ENCODE measurements at places on chromosomes 16 and 17.

DNA sequence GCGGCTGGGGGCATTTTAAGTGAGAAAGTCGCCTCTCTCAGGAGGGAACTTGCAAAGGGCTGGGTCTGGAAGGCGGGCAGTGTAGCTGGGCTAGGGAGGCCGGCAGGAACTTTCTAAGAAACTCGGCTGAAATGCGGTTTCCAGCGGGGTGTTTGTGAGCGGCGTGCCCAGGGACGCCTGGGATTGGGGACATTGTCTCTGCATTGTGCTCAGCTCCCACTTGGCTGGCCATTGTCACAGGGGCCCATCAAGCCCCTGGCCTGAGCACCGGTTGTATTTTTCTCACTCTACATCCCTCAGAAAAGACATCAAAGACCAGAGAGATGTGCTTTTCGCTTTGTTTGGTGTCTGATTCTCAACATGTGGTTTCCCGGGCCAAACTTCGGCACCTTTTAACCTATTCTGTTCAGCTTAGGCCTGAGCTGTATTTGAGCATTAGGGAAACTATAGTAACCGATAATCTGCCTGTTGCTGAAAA lies 291.1 kb upstream of the IRX3 start:
- no peak for DNase-seq

GRCh38 chr17:14201988-14202380 lies 34.7 kb downstream of the CDRT15 start:
- DNase-seq: no peak

DNA sequence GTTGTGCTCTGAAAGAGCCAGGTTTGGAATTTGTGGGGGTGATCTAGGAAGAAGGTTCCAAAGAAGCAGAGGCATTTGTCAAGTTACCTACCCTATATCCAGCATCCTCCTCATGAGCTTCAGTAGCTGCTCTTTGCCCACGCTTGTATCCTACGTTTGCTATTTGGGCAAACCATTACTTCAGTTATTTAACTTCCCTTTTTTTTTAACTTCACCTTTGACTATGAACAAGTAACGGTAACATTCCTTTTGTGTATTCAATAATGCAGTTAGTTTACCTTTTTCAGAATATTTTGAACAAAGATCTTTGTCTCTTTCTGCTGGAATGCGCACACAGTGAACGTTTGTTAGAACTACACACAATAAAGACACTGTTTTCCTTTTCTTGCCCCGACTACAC lies 41.5 kb downstream of the CYB5B start:
- no peak for DNase-seq

- DNase-seq: no peak
Measured at GRCh38 chr17:32283745-32284201, 18.1 kb downstream of the RHBDL3 start.

DNA sequence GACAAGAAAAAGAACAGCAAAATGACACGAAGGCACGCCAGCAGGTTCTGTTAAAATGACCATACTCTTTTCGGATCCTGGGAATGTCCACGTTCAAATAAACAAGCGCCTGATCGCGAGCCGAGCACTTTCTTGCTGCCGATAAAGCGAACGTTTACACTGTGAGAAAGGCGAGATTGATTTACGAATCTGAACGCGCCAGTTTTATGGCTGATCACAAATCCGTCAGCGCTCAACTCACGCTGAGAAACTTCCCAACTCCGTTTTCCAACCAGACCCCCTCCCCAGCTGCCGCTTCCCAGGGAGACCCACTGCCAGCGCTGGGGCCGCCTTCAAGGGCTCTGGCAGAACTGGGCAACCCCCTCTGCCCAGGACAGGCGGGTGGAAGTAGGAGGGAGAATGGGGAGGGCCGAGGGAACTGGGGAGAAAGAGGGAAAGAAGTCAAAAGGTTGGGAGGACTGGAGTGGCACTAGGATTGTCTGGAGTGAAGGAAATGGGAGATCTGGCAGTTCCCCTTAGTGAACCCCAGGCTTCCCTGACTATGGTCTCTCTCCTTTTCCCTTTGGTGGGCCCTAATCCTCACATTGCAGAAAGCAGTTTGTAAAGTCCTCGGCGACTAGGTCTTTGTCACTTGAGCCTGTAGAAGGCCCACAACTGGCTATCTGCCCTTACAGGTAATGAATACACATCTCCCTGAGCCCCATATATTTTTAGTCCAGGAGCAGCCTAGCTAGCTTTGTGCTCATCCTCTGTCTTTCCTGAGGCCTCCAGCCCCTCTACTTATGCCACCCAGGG lies 6.9 kb downstream of the HOXB4 start:
- no peak for DNase-seq

- DNase-seq: peak; percentile 64
Measured at GRCh38 chr17:17698869-17699351, 17.7 kb downstream of the RAI1 start.

DNA sequence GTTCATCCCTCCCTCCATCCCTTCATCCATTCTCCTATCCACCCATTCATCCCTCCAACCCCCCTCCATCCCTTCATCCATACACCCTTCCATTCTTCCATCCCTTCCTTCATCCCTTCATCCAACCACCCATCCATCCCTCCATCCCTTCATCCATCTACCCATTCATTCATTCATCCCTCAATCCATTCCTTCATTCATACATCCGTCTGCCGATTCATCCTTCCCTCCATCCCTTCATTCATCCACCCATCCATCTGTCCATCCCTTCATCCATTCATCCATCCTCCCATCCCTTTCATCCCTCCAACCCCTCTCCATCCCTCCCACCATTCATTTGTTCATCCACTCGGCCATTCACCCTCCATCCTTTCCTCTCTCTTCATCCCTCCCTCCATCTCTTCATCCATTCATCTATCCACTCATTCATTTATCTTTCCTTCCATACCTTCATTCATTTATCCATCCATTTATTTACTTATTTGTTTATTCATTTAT lies 95.7 kb downstream of the FOXL1 start:
- no peak for DNase-seq

- no peak for DNase-seq
Measured at GRCh38 chr17:66967837-66968543, 3.5 kb downstream of the CACNG4 start.

GRCh38 chr17:30352240-30352814 lies 18.5 kb upstream of the TMIGD1 start:
- no peak for DNase-seq

DNA sequence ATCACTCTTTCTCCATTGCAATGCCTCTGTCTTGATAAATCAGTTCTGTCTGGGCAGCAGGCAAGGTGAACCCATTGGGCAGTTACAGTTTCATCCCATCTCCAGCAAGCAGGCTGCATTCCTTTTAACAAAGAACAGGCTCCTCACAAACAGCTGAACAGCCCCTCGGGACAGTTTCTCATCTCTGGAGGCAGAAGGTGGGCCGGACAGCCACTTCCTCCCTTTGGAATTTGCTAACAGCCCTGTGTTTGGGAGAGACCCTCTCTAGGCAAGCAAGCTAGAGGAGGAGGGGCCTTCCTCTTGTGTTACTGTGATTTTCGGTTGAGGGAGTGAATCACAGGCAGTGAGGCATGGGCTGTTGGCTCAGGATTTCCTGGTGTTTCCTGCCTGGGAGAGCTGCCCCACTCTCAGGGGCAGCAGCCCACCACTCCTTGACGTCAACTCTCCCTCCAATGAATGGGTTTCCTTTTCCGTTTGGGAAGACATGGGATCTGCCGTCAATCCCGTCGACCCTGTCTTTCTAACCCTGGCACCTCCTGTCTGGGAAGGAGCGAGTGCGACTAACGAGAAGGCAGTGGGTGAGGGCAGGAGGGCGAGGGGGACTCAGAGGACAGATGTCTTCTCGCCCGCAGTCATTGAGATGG lies 3.7 kb upstream of the PGS1 start:
- no peak for DNase-seq

DNA sequence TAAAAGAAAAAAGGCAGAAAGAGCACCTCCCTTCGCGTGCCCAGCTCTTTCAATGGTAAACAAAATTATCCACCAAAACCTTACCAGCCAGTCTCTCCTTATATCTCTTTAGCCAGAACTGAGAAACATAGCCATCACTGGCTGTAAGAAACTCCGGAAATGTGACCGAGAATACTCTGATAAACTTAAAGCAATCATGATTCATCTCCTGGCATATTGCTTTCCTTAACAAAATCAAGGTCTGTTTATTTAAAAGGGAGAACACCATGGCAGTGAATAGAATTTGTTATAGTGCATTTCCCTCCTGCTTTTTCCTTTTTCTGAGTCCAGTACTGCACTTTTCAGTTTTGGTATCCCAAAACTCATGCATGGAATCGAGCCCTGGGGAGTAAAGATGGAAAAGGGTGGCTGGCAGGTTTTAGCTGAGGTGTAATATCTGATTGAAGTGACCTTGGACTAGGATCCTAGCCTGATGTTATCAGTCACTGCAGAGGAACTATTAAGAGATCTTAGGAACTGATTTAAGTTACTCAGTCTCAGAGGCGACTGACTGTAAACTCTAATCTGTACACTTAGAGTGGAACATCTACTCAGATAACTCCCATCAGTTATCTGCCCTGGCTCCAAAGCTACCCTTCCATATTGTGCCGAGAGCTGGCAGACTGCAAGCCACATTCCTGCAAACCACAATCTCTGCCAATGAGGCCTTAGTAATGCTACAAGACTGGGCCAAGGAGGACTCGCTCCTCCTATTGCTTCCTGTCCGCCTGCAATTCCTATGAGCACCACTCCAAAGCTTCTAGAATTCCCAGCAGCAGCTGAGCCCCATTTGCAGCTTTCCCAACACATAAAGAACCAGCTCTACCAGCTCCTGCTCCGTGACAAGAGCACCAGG lies 7.4 kb upstream of the COX10 start:
- DNase-seq: peak; percentile 51

DNA sequence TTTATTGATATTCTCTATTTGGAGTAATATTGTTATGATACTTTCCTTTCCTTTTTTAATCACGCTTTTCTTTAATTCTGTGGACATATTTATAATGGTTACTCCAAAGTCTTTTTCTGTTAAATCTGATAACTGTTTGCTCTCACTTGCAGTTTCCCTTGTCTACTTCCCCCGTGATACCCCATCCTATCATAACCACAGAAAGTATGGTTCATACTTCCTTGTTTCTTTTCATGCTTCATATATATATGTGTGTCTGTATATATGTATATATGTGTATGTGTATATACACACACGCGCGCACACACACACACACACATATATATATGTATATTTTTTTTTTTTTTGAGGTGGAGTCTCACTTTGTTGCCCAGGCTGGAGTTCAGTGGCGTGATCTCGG lies 23.5 kb downstream of the SPECC1 start:
- DNase-seq: no peak

DNA sequence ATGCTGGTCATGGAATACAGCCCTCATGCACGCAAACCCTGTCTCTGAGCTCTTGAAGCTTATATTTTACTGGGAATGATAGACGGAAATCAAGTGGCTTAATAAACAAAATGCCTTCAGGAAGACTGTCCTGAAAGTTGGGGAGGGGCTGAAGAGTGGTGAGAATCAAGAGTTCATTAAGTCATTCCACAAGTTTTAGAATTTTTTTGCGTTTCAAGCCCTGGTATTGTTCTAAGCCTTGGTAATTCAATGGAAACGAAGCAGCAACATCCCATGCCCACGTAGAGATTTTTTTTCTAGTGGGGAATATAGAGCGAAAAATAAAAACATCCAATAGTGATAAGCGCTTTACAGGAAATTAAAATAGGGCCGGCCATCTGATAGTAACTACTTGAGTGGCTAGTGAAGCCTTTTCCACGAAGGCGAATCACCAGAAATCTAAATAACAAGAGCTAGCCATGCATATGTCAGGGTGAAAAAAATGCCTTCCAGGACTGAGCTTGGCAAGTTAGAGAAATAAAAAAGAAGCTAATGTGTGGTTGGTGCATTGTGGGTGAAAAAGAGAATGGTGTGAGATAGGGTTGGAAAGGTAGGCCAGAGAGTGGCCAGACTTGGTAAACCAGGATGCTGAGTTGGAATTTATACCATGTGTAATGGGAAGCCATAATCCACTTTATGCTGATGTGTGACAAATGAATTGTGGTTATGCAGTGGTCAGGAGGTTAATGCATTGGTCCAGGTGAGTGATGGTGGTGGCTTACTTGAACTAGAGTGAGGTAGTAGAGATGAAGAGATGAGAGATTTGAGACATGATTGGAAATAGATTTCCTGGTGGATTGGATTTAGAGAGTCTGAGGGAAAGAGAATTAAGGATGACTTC lies 772 bp downstream of the PFAS start:
- DNase-seq: no peak

DNA sequence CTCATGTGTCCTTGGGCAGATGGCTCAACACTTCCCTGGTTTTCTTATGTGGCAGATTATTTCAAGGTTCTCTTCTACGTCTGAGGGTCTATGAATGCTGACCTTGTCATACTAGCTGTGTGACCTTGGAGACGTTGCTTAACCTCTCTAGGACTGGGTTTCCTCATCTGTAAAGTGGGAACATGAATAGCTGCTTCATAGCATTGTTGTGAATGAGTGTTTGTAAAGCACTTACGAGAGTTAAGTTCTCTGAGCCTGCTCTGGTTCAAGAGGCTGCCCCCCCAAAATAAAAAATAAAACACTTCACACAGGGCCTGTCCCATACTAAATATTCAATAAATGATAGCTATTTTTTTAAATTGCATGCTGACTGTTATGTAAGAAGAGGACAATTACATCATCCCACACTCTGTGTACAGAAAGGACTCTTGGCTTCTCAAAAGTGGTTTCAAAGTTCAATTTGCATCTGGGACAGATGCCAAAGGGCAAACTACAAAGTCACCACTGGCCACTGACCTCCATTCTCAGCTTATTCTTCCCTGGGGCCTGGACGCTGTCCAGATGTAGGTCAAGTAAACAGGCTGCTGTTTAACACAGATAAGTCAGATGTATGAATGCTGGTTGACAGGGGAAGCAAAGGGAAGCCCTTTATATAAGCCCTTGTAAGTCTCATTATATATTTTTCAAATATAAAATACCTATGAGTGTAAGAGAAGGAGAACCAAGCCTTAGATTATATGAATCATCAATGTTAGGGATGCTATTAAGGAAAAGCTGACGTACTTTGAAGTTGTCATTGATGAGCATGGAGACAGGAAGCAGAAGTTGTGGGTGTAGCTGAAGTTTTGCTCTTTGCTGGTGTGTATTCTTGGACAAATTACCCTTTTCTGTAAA lies 15.4 kb upstream of the NDEL1 start:
- no peak for DNase-seq

DNA sequence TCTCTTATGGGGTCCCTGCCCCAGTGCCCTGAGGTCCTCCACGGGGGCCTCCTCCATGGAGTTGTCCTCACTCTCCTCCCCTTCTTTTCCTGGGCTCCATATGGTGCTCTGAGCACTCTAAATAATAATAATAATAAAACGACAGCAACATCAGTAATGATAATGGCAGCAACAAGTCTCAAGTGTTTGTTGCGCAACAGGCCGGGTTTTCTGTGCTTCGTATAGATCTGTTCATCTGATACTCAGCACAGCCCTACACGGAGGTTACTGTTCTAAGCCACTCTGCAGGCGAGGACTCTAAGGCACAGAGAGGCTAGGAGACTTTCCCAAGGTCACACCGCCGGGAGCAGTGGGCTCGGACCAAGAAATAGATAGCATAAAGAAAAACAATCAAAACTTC lies 13.7 kb downstream of the CIBAR2 start:
- peak; percentile 8 for DNase-seq

Data from psoas muscle (tissue), 8 donors.